ENCODE measurements at places on chromosomes 4 and X.

DNA sequence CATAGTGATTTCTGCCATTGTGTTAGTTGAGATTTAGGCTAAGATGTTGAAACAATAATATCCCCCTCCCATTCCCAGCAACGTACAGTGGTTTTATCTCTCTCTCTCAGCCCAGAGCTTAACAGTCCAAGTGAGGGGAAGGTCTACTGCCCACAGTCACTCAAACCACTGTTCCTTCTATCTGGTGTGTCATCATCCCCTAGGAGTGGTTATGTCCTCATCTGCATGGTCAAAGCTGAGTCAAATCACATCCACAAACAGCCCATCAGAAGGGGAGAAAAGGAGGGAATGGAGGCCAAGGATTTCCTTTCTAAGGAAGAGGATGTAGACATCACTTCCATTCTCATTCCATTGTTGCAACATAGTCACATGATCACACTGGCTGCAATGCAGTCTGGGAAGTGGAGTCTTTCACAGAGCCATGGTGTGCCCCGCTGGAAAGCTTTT, 42.8 kb upstream of the CHRNA9 start:
- DNase-seq: no peak

DNA sequence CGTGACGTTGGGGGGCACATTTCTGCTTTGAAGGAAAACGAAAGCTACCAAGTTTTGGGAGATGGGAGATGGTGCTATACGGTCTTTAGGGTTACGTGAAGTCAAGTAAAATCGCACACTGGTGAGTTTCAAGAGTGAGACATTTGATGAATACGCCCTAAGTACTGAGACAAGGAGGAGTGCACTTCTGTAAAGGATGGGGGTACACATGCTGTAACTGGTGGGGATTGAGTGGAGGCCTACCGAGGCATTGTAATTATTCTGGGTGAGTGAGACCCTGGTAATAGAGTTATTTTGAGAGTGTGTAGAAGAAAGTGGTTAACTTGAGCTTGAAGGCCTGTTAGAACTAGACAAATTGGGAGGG, 536 bp downstream of the SH3BGRL start:
- DNase-seq: no peak

- DNase-seq: no peak
Measured at GRCh38 chrX:110346681-110347080, 12.0 kb upstream of the RTL9 start.

- DNase-seq: peak; percentile 64
Measured at GRCh38 chr4:1171311-1172227, 814 bp downstream of the SPON2 start.

GRCh38 chr4:7500404-7500803, 65.7 kb upstream of the PSAPL1 start:
- no peak for DNase-seq

GRCh38 chr4:35164063-35164462, 1080.3 kb downstream of the ARAP2 start:
- no peak for DNase-seq

DNA sequence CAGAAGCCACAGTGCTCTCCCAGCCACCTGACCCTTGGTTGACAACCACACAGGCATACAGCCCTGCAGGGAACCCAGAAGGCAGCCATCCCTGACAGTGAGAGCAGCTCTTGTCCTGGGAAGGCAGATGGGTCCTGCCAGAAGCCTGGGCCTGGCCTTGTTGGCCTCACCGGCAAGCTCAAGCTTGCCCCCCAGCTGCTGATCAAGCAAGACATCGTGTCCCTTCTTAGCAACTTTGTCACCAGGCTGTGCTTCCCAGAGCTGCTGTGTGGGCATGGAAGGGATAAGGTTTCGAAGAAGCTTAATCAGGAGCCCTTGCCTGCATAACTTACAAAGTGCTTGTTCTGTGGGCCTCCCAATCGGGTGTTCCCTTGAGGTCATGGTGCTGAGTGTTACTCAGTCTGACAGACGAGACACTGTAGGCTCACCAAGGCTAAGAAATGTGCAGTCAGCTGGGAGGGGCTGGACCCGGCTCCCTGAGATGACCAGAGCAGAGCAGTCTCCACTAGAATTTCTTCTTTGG, 6.8 kb upstream of the ABLIM2 start:
- no peak for DNase-seq

- DNase-seq: peak; percentile 25
Measured at GRCh38 chr4:6892190-6892908, 17.3 kb upstream of the TBC1D14 start.

- DNase-seq: no peak
Measured at GRCh38 chrX:134548257-134549201, 88.6 kb downstream of the HPRT1 start.

- no peak for DNase-seq
Measured at GRCh38 chr4:176654565-176655216, 138.0 kb downstream of the VEGFC start.

DNA sequence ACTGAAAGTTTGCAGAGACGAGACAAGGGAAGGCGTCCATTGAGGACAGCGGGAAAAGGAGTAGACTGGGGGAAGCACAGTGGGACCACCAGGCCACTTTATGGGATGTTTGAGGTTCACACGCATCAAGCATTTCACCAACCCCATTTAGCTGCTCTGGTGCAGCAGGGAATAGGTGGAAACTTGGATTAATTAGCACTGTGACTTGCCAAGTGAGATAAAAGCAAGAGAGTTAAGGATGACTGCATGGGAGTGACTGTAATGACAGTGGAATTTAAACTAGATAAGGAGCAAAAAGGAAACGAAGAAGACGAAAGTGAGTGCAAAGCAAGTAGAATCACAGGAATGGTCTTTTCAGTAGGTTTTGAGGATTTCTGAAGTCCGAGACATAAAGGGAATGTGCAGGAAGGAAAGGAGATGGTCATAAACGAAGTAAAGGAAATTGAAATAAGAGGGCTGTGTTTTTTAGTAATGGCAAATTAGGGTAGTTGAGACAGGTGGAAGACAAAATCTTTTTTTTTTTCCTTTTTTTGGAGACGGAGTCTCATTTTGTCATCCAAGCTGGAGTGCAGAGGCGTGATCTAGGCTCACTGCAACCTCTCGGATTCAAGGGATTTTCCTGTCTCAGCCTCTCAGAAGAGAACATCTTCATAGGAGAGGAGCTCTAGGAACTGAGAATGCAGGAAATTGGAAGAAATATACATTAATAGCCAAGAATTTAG, 119.0 kb upstream of the MAP9 start:
- DNase-seq: no peak

DNA sequence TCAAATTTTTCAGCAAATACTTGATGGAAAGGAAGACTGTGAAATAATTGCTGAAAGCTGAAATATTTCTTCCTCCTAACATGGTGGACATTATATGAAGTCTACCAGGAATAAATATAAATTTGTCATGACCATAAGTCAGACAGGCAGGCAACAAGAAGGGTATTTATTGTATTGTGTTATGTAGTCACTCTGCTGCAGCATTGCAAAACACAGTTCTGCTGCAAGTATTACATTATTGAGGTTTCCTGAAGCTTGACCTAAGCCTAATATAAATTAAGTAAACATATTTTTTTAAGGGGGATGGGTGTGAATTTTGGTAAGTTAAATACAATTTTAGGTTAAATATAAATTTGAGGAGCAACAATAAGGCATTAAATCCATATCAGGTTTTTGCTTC, 60.2 kb upstream of the MAOA start:
- no peak for DNase-seq

- DNase-seq: no peak
Measured at GRCh38 chr4:73533515-73534422, 52.2 kb downstream of the AFM start.

- no peak for DNase-seq
Measured at GRCh38 chr4:98345838-98346237, 84.7 kb downstream of the RAP1GDS1 start.

GRCh38 chrX:115399306-115399705, 109.8 kb downstream of the LUZP4 start:
- DNase-seq: no peak
